COLO829 (cell line): ENCODE measurements at places on chromosomes 5 and 9.

GRCh38 chr5:58040846-58041245, 419.0 kb downstream of the PLK2 start:
- DNase-seq, result no peak

- DNase-seq, result no peak
These were observed 20.4 kb downstream of the ADAMTS2 start for GRCh38 chr5:179324760-179325295.

- no peak for DNase-seq
These were observed 49.6 kb upstream of the PLIN2 start for GRCh38 chr9:19176856-19177255.

- peak; percentile 98 for DNase-seq
These were observed at the start of gene FNIP1 for GRCh38 chr5:131796793-131797693. TSS of gene FNIP1 (minus strand) at chr5:131797017. CDS start at chr5:131796921, 96 bp downstream.

DNA sequence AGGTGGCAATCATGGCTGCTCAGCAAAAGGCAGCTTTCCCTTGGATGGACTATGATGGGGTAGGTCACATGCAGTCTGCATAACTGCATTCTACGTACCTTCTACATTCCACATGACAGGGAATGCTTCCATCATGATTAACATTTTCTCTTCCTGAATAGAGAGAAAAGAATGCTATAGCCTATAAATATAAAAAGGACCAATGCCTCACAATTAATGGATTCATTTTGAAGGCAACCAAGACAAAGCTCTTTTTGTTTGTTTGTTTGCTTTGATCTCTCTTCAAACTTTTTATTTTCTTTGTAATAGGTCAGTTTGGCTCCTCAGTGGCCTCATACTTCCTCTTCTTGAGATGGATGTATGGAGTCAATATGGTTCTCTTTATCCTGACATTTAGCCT, 201.3 kb downstream of the ALDH1A1 start:
- DNase-seq, result peak; percentile 93

- peak; percentile 20 for DNase-seq
These were observed 694 bp upstream of the PHPT1 start for GRCh38 chr9:136848393-136849037.

DNA sequence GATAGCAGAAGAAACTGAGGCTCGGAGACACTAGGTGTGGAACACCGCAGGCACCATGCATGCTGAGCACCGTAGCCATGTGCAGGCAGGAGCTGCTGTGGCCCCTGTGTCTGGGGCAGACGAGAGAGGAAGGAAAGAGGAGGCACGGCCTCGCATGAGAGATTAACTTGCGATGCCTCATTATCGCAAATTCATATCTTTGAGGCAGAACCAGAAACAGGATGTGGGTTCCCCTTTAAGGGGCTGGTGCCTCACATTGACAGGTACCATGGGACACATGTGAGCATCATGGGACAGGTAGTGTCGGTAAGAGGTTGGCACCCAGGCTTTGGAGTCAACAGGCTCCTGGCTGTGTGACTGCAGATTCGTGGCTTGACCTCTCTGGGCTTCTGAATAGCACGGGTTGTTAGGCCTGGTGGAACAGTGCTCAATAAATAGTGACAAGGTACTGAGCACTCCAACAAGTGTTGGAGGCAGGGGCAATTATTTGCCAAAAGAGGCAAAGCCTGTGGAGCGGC, 40.8 kb downstream of the NAIF1 start:
- no peak for DNase-seq
